ENCODE measurements at places on chromosomes 2 and 18. TPM values are rescaled to one million over a fixed set of nuclear protein-coding genes. Genes with fewer than 3 reads are reported as not detected.

GRCh38 chr2:232026910-232027309 lies 65.4 kb downstream of the DIS3L2 start:
- no peak for DNase-seq

DNA sequence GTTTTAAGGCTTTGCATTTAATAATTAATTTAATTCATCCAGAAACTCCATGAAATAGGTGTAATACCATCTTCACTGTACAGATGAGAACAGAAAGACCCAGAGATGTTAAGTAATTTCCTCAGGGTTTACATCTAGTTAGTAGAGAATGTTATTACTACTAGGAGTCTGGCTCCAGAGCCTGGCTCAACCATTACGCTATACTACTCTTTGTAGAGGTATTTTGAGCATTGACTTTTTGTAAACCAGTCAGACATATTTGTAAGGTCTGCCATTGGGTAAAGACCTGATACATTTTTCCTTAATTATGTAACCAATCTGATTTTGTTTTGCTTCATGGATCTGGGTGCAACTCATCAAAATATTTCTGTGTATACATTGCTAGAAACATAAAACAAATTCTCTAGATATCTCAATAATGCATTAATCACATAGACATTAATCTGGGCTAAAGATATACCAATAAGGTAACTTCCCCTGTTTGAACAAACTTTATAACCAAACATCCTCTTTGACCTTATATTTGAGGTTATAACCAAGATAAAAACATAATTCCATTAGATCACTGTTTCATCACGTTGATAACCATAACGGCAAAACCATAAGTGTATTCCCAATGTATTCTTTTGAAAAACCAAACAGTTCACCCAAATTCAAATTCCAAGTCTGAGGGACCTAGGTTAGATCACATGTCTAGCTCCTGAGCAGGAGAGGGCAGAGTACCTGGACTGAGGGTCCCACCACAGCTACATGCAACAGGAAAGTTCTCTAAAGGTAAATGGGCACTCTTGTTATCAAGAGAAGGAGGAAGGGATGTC lies 135.0 kb downstream of the IKZF2 start:
- DNase-seq: no peak

DNA sequence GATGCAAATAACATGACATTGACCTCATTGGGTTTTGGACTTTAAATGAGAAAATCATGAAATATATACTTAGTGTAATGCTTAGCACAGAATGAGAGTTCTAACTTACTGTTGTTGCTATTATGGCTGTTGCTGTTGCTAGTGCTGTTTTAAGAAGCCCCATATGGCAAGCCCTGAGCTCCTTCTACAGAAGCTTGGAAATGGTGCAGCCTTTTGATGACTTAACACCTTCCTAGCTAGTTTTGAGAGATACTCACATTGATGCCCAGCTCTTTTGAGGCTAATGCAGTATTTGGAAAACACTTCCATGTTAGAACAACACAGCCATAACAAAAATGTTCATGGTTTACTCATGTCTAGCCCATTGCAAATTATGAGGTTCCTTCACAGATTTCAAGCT lies 30.9 kb downstream of the OSR1 start:
- DNase-seq: no peak

DNA sequence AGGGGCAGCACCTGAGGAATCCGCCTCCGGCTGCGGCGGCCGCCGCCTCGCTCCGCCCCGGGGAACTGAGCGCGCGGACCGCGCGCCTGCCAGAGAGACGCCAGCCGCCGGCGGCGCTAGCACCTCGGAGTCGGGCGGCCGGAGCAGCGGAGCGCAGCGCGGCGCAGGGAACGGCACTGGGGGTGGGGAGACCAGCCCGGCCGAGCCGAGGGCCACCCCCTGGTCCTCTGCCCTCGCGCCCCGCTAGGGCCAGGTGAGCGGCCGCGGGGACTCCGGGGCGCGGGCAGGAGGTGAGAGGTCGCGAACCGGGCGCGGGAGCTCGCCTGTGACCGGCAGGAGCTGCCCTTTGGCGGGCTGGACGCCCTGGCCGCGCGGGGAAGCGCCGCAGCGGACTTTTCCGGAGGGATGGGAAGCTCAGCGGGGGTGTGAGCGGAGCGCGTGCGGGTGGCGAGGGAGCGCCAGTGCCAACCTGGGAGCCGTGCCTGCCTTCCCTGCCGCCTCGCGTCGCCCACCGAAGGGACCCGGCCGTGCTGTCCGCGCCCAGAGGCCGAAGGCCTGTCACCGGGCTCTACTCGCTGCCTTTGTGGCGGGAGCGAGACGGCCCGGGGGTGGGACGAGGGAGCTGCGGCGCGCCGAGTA lies at the start of gene GREB1L:
Gene GREB1L (plus strand): TSS at position 92 of the 639 bp plus-strand sequence. CDS start 141,287 bp downstream, outside the sequence.
- DNase-seq: no peak

DNA sequence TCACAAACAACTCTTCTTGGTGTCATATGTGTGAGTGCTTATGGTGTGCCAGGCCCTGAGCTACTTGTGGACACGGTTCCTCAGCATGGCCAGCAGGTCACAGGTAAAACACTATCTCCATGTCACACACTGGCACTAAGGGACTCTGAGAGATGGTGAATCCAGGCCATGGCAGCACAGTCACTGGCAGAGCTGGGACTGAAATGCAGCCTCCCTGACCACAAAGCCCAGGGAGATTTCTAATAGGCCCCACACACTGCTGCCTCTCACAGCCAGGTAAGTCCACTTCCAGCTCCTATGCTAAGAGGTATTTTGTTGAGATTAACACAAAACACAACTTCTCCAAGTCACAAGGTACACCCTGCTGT lies 92.0 kb downstream of the ACTR2 start:
- DNase-seq: no peak

- no peak for DNase-seq
Measured at GRCh38 chr2:64860276-64860885, 128.8 kb upstream of the SLC1A4 start.

DNA sequence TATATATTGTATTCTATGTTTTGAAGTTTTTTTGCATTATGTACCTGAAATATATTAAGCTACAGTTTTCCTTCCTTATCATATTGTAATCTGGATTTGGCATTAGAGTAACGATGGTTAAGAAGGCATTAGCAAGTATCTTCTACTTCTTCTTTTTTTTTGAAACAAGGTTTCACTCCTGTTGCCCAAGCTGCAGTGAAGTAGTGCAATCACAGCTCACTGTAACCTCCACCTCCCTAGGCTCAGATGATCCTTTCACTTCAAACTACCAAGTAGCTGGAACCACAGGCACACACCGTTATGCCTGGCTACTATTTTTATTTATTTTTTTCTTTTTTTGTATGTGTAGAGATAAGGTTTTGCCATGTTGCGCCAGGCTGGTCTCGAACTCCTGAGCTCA lies 201.1 kb downstream of the ZNF804A start:
- no peak for DNase-seq

GRCh38 chr2:953975-954686 lies 3.5 kb downstream of the SNTG2 start:
- peak; percentile 17 for DNase-seq

DNA sequence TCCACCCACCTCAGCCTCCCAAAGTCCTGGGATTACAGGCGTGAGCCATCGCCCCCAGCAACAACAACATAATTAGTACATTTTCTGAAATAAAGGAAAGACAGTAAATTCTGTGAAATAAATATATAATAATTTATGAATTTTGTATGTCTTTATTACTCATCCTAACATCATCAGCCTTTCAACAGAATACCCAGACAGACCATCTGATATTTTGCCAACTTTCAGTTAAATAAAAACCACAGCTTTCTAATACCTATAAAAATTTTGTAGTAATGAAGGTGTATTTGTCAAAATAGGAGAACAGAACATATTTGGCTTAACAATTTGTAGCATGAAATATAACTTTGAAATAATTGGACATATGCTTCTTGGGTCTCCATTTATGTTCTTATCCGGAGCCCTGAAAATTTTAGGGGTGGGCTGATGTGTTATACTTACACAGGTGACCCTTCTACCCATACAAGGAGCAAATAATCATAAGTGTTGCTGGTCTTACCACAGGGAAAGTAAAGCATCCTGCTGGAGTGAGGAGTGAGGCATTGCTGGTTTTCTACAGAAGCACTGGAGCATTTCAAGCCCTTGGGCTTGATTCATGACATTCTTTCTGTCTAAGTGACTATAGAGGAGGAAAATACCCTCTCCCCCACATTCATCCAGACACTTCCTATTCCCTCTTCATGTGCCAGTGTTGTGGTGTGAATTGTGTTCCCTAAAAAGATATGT lies 99.3 kb downstream of the SPOPL start:
- no peak for DNase-seq

GRCh38 chr2:116142644-116143227 lies 1671.8 kb upstream of the DDX18 start:
- DNase-seq: no peak

DNA sequence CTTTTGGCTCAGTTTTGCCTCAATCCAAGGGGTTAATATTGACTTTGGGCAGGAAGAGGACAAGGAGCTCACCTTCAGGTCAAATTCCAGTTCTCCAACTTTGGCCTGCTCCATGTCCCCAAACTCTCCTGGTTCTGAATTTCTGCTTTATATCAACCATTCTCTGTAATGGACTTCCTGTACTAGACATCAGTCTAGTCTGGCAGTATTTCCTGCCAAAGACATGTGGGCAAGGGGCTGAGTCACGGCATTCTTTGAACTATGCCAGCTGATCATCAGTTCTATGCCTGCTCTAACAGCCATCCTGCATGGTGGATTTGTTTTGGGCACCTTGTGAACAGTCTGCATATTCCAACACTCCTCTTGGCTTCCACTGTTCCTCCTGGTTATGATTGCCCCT lies 199.4 kb downstream of the ZEB2 start:
- no peak for DNase-seq

The ASXL2 gene
- 9.9 TPM for total RNA-seq

The PCARE gene
- total RNA-seq: 0.10 TPM

The SPATA3 gene
- total RNA-seq: not detected

The GREB1 gene
- 2.7 TPM for total RNA-seq

The TEX44 gene
- total RNA-seq: not detected

Measured in skin of body (tissue), 3 donors.